ENCODE measurements at places on chromosomes 4 and X. TPM values are rescaled to one million over a fixed set of nuclear protein-coding genes. Genes with fewer than 3 reads are reported as not detected.
A peak's percentile ranks its signal among the peaks of the same experiment; 100 is the strongest.

DNA sequence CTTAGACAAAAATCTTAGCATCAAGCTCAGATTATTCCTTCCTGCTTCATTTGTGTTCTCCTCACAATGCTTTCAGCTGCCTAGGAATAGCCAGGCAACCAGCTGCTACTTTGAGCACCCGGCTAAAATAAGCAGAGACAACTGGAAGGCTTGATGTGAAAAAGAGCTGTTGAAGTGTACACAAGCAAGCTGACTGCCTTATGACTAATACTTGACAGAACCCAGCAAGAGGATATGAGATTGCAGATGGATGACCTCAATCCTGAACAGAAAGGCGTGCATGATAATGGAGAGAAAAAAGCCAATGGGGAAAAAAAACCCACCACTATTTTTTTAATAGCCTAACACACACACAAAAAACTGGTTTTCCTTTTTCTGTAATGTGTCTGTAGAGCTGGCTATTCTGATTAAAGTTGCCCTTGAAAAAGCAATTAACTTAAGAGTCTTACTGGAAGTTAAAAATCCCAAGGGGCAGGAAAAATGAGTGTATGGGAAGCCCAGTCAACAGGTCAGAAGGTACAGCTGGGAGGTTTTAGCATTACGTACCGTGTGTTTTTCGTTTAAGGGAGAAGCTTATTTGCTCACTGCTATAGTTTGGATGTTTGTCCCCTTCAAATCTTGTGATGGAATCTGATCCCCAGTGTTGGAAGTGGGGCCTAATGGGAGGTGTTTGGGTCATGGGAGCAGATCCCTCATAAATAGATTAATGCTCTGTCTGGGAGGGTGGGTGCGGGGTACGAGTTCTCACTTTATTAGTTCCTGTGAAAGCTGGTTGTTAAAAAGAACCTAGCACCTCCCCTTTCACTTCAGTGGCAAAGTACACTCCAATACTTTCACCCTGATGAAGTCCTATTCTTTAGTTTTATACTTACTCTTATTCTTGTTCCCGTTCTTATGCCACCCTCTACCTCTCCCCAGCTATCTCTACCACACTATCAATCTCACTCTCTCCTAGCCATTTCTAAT, 37.1 kb upstream of the HERC6 start:
- DNase-seq, result peak; percentile 63

The TBC1D9 gene
- polyA plus RNA-seq, result 33.2 TPM

- DNase-seq, result no peak
Observed at GRCh38 chr4:186999686-187000085, 276.0 kb upstream of the FAT1 start.

DNA sequence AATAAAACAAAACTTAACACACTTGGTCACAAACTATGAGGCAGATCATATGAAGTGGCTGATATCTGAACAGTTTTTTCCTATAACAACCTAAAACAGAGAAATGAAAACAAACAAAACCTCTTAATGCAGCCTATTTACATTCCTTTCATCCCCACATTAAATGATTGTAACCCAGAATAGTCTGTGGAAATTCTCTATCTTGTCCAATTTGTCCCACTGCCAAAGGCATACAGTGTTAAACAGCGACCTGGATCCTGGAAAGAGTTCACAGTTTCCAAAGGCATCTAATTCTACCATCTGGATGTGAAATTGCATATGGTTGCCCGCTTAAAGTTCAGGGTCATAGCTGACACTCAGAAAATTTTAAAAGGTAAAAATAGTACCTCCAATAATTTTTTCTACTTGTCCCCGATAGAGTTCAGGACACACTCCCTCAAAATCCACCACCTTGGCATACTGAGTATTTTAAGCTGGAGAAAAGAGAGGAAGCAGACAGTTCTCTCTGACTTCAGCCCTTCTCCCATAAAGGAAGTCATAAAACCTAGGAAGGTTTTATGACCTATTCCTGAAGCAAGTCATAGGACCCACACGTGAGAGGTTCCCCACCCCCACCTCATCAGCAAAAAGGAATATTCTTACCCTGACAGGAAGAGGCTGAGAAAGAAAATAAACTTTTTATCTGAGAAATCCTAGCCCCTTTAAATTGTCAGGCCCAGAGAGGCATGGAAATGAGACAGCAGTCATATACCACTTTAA, 270.2 kb downstream of the PAPSS1 start:
- peak; percentile 2 for DNase-seq

The PAGE2B gene
- not detected for polyA plus RNA-seq

The TLR1 gene
- 4.9 TPM for polyA plus RNA-seq

The SRPX2 gene
- polyA plus RNA-seq, result 30.1 TPM

DNA sequence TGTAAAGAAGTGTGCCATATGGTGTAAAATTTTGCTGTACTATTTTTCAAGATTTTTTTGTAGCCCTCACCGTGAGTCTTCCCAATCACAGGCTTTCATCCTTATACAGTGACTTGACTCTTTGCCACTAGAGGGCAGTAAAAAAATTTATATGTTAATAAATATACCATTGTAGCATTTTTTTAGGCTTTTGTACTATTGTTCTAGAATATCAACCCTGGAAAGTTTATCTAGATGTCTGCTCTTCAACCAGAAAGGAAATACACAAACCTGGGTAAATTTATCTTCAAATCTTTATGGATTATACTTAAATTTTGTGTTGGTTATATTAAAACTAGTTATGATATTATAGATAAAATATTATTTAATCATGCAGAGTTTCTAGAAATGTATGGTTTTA, 235.3 kb downstream of the TENM3 start:
- no peak for DNase-seq

DNA sequence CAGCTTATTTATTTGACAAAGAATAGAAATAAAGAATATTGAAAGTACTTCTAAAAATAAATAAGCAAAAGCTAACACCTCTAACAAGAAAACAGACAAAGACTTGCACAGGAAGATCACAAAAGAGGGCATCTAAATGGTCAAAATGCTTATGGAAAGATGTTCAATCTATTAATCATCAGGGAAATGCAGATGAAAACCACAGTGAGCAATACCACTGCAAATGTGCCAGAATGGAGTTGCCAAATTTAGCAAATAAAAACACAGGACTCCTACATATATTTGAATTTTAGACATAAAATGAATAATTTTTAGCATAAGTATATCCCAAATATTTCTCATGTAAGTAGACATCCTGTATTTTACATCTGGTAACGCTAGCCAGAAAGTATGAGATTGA, 56.1 kb upstream of the HPGD start:
- DNase-seq, result no peak

GRCh38 chr4:182788201-182788600, 129.0 kb downstream of the DCTD start:
- no peak for DNase-seq

GRCh38 chr4:8441499-8442091, 1.0 kb downstream of the TRMT44 start:
- no peak for DNase-seq

- no peak for DNase-seq
Observed at GRCh38 chrX:34279866-34280560, 147.9 kb upstream of the FAM47A start.

- DNase-seq, result peak; percentile 80
Observed at GRCh38 chr4:11428899-11429698, 405 bp upstream of the HS3ST1 start.

- no peak for DNase-seq
Observed at GRCh38 chr4:139005774-139006173, 9.8 kb upstream of the NOCT start.

- DNase-seq, result no peak
Observed at GRCh38 chr4:26751838-26752237, 108.8 kb upstream of the STIM2 start.

- no peak for DNase-seq
Observed at GRCh38 chrX:17021851-17022604, 75.6 kb downstream of the REPS2 start.

GRCh38 chr4:90990284-90990683, 863.1 kb downstream of the CCSER1 start:
- DNase-seq, result no peak
